Activated CD4-positive, alpha-beta T cell treated with anti-CD3 and anti-CD28 coated beads for 24 hours (primary cell): ENCODE measurements at places on chromosomes 5 and 9.

GRCh38 chr9:92171281-92171680 lies 56.1 kb upstream of the SPTLC1 start:
- no peak for DNase-seq

GRCh38 chr5:158752656-158752973 lies 347.1 kb downstream of the EBF1 start:
- DNase-seq = no peak

DNA sequence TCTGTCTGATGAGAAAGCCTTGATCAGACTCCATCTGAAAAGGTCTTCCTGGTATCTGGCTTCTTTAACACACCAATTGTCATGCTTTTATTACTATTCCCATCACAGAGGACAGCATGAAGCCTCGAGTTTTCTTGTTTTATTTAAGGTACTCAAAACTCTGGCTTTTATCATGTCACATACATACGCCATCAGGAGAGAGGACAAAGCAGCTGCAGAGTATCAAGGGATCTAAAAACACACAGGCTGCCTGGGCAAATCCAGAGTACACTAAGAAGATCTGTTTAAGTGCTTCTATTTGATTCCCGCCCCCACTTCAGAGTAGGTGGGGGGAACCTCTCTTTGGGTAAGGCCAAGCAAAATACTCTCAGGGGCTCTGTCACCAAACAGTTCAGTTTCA lies 277.2 kb downstream of the SPOCK1 start:
- no peak for DNase-seq

GRCh38 chr5:55702598-55703345 lies 9.4 kb downstream of the SLC38A9 start:
- DNase-seq = no peak

DNA sequence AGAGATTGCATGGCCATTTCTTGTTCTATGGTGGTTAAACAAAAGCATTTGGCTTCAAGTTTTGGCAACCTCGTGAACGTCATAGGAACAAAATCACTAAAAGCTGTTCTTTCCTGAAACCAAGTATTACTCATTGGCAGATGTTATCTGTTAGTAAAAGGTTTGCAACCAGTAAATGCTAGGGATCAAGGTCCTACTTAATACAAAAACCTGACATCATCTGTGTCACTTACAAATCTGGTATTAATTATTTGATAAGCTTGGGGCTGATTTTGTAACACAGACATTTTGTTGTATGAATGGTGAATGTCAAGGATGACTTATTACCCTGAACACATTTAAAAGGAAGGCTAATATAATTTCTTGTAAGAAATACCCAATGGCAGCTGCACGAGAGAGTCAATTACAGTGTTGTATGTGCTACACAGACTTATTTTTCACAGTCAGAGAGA lies 486.4 kb upstream of the ZNF608 start:
- no peak for DNase-seq

DNA sequence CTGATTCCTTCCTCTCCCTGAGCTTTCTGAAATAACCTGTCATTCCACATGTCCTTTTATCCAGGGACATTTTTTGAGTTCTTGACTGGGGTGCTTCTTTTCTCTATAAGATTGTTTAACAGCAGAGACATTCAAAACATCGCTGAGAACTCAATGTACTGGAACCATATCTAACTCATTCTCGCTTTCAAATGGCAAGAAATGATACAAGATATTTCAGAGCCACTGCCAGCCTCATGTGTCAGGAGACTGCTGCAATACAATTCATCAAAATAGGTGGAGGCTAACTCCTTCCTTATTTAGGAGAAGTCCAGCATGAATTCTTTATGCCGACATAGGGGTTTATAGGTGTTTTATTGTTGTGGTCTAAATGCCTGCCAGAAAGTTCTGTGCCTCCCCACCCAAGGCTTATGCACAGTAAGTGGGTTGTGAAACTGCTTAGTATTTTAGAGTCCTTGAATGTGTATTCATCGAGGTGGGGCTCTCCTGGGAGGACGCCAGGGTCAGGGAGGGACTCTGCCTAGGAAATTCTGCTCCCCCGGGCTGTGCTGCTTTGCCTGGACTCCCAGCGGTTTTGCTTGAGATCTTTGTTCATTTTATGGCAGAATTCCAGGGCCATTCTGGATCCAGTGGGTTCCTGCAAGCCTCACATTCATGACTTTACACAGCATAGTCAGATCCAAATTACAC lies 53.9 kb downstream of the ZNF474 start:
- no peak for DNase-seq

GRCh38 chr9:114824110-114824509 lies 18.3 kb upstream of the TNFSF15 start:
- DNase-seq = no peak

DNA sequence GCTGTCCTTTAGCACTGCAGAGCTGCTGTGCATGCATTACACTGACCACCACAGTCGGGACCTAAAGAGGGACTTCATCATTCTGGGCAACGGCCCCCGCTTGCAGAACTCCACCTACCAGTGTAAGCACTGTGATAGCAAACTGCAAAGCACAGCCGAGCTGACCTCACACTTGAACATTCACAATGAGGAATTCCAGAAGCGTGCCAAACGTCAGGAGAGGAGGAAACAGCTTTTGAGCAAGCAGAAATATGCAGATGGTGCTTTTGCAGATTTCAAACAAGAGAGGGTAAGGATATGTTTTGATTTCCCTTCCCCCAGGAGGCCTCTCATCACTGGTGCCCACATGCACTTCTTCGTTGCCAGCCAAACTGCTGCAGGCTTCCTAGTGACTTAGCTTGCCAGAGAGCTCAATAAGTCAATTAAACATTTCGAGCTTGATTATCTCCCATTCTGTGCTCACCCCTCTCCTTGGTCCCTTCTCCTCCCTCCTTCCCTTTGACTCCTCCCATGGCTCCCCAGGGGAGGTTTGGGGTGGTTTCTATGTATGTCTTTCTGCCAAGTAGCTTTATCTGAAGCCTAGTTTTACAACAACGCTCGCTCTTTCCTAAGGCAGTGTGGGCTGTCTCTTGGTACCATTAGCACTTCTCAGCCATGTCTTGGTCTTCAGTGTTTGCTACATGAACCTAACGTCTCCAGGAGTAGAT lies 66.7 kb downstream of the ZNF462 start:
- no peak for DNase-seq

DNA sequence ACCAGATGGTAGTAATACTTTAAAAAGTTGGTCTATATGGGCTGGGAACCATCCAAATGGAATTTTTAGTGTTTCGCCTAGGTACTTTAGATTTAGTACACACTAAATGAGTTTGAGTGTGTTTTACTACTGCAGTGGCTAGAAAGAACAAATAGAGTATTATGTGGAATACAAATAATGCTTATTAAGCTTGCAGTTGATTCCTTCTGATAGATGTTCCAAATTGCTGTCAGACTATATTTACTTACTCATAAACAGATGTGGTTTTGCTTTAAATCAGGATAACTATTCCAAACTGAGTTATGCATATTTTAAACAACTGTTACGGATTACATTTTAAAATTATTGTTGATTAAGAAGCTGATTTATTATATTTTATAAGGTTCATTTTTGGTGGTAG lies 103.3 kb downstream of the ZSWIM6 start:
- no peak for DNase-seq

DNA sequence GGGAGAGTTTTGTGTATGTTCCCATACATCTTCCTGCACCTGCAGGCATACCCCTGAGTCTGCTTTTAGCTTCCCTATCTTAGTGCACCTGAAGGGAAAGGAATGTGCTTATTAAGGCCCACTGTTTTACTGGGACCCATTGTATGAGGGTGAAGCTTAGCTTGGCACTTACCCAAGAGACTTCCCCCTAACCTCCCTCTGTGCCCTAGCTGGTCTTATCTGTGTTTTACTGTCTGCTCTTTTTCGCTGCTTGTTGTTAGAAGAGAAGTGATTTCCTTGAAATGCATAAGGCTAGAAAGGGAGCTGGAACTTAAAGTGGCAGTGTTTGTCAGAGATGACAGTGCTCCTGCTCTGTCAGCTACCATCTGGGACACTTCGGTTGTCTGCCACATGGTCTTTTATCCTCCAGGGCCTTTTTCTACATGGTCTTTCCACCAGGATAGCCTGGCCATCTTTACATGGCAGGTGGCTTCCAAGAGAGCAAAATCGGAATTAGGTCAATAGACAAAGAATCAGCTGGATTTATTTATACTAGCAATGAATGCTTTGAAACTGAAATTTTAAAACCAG lies 122.5 kb upstream of the SLC44A1 start:
- DNase-seq = no peak

GRCh38 chr5:128537221-128537999 lies 635 bp downstream of the FBN2 start:
- DNase-seq = no peak

DNA sequence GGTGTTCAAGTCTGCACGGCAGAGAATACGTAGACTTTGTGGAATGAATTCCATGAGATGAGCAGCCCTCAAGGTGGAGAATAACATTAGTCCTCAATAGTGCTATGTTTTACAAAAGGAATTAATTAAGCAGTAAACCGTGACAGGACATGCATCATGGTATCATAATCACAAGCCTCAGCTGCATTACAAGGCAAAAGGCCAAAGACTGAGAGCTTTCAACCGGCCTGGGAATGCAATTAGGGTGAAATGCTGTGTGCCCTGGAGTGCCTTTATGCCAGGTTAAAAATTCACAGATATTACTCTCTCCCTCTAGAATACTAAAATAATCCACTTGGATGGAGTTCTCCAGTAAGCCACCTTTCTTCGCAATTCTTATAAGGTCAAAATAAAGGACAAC lies 270.6 kb downstream of the MLLT3 start:
- DNase-seq = no peak

DNA sequence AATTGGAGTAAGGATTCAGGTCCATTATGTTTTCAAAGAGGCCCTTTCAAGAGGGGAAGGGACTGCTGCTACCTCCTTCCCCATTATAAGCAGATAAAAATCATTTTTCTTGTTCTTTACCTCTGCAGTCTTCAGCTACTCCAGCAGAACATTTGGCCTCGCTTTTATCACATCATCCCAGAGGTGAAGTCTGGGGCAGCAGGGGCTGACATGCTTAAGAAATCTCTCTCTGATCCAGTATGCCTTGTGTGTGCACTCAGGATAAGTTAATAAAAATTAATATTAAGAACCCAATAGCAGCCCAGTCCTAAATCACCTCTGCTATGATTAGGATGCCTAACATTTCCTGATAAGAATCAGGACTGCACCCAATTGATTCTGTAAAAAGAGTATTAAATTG lies 306.9 kb upstream of the NREP start:
- no peak for DNase-seq

DNA sequence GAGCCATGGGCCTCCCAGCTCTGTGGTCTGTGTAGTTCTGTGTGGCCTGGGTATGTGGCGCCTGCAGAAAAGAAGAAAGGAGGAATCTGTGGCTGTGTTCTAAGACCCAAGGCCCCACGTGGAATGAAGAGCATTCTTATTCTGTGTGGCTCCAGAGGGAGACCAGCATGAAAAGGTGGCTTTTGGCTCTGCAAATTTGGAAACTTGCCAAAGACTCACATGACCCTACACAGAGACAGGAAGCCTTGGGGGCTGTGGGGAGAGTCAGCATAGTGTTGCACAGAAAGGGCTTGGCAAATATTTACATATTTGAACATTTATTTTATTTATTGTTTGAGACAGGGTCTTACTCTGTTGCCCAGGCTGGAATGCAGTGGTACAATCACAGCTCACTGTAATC lies 193.3 kb downstream of the TMEM38B start:
- DNase-seq = no peak

DNA sequence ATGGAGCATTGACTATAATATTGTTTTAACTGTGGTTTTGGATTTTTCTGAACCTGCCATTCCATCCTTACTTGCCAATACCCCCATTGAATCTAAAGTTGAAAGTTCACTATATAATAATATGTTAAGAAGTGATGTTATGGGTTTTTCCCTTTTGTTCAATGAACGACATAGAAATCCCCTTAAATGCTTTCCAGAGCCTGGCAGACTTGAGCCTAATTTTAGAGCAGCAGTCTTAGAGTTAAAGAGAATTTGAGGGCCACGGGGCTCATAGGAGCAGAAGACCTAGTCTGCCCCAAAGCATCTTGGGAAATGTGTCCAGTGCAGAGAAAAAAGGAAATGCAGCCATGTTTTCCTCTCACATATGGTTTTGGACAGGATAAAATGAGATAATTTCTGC lies 146.1 kb upstream of the SLC44A1 start:
- no peak for DNase-seq

DNA sequence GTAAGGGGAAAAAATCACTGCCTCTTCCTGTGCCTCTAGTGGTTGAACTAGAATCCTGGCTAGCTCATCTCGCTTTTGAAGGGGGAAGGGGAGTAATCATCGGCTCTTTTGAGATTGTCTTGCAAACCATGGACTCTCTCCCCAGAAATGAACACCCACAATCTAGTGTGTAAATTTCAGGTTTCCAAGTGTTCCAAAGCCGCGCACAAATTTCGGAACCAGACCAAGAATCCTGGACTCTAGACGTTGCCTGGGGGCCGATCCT lies 4.9 kb upstream of the FOXE1 start:
- DNase-seq = no peak

DNA sequence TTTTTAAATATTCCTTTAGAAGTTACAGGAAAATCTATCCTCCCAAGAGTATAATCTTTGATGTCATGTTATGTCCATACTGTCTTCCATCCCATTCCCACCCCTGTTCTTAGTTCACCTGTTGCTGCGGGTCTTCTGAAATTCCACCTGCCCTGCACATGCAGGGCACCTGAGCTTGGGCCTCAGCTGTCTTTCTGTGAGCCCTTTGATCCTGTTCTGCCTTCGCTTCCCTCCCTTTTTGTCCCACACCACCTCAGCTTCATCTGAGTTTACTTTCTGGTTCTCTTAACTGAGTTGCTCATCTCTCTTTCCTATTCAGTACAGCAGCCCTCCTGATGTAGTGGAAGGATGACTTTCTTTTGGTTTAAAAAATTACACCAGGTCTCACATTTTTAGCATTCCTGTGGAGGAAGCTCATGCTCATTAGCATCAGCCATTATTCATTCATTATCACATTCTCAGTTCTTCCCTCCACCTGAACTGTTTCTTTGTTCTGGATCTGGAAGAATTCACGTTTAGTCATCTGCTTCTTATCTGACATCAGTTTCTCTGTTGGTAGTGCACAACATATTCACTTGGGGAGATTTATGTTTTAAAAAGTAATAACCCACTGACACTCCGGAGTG lies 211.0 kb downstream of the ADCY2 start:
- no peak for DNase-seq

GRCh38 chr9:86829496-86830046 lies 117.7 kb downstream of the GAS1 start:
- no peak for DNase-seq

- no peak for DNase-seq
These were observed 43.0 kb upstream of the GNAQ start for GRCh38 chr9:78074385-78075291.

DNA sequence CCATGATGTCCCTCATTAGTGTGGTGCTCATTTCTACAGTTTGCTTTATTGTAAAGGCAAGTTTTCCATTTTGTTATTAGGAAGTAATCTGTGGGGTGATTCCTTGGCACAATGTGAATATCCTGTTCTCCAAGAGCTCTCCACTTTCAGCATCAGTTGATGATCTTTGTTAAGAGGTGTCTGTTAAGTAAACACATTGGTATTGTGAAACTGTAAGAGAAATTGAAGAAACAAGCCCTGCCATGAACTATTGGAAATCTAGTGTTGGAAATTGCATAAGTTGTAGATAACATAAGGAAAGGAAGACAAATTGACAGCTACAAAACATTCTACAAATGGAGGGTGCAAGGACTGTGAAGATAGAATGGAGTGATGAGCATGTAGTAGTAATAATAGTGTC lies 17.2 kb downstream of the RNF14 start:
- DNase-seq = no peak
